ENCODE measurements at places on chromosomes 12 and 14.

GRCh38 chr12:9049520-9050133 lies 60.3 kb downstream of the KLRG1 start:
- no peak for DNase-seq

DNA sequence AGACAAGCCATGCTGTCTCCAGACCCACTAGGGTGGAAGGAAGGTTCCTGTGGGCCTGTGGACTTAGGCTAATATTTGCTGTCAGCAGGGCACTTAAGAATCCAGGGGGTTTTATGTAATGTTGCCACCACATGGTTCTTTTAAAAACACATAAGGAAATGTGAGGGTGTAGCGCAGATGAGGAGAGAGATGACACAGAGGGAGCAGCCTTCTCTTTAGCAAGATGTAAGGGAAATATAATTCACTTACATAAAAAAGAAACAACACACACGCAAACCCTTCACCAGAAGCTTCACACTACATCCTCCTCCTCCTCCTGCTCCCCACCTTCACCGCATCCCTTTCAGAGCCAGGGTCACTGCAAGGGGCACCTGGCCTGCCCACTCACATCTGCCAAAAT lies 4.9 kb upstream of the PIP4K2C start:
- DNase-seq: no peak

DNA sequence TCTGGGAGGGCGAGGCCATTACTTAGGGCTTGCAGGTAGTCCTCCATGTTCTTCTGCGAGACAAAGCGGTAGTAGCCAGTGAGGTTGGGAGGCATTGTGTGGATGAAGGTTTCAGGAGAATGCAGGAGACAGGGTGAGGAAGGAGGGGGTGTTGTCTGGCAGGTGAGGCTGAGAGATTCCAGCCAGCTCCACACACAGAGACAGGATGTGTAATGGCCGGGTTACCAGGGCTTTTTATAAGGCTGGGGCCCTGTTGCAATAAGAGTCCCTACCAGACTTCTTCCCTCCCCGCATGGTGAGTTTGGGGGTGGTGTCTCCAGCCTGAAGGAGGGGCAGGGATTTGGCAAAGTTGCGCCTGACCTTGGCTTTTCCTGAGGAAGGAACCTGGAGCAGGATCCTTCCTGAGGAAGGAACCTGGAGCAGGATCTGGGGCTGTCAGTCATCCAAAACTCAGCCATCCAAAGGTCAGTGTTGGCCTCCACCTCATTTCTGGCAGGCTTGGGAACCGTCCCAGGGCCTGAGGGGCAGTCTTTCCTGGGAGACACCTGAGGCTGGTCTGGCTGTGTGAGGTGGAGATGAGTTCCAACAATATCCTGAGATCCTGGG lies at the start of gene RBP5:
Gene RBP5, minus strand, starts transcription at position 209 of the 606 bp plus-strand sequence. Its CDS starts 114 bp downstream, at position 95.
- no peak for DNase-seq

DNA sequence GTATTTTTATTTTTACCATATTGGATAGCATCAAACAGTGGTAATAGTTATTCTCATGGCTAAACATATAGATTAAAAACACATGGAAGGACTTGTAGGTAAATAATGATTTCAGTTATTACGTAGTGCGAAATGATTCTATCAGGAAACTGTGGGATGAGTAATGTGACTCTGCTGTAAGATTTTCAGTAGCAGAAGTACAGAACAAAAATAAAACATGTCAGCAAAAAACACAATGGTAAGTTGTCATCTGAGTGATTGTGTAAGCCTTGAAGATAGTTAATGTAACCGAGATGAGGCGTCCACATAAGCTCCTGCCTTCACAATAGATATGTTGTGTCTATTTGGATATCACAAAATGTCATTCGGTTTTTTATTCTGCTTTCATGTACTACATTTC lies 99.8 kb downstream of the BORCS5 start:
- DNase-seq: no peak

DNA sequence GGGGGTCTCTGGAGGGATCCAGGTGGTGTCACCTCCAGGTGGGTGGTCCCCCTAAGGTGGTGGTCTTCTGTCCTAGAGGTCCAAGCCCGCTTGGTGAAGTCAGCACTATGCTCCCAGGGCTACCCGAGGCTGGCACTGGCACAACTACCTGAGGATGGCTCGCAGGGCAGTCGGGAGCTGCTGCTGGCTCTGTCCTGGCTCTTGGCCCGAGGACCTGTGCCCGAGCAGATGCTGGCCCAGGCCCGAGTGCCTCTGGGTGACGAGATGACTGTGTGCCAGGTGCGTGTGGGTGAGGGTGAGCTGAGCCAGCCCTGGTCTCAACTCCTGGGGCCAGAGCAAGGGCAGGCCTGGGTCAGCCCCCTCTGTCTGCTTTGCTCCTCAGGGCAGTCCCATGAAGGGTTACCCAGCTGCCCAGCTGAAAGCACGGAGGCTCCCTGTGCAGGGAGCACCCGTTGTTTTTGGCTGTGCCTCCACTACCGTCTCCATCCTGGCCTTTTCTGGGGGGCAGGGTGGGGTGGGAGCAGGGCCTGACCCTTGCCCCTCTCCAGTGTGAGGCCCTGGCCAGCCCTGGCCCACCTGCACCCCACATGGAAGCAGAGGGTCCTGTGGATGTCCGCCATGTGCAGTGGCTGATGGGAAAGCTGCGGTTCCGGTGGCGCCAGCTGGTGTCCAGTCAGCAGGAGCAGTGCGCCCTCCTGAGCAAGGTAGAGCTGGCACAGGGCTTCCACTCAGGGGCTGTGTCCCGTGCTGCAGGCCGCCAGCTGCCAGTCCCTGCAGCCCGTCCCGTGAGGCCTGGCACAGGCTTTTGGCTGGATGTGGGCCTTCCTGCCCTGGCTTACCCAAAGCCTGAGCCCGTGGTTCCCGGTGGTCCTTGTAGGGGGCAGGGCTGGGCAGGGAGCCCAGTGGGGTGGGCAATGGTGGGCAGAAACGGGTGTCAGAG lies 1.3 kb downstream of the TEDC1 start:
- no peak for DNase-seq

DNA sequence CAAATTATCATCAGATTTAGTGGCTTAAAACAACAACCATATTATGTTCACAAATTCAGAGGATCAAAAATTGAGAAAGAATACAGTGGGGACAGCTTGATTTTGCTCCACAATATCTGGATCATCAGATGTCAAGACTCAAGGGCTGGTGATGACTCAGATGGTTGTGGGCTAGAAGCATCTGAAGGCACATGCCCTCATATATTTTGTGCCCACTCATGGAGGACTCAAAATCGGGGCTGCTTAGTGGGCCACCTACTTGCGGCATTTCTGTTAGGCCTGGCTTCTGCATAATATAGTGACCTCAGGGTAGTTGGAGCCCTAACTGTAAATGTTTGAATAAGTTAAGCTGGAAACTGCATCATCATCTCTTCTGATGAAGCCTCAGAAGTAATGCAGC lies 584.5 kb downstream of the SLC16A7 start:
- no peak for DNase-seq

DNA sequence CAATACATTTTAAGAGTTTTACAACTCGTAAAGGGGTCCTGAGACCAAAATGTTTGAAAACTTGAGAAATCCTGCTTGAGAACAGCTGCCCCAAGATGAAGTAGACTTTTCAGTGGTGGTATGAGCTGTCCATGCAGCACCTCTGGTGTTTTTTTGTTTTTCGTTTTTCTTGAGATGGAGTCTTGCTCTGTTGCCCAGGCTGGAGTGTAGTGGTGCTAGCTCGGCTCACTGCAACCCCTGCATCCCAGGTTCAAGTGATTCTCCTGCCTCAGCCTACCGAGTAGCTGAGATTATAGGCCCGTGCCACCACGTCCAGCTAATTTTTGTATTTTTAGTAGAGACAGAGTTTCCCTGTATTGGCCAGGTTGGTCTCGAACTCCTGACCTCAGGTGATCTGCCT lies 5.5 kb downstream of the PAPOLA start:
- DNase-seq: no peak

GRCh38 chr14:57389646-57390036 lies 745 bp upstream of the NAA30 start:
- no peak for DNase-seq

- no peak for DNase-seq
Measured at GRCh38 chr14:67485501-67486095, 2.9 kb downstream of the TMEM229B start.

- DNase-seq: no peak
Measured at GRCh38 chr12:113239288-113239771, 18.1 kb downstream of the TPCN1 start.

- no peak for DNase-seq
Measured at GRCh38 chr14:74698465-74698864, 14.4 kb downstream of the AREL1 start.

DNA sequence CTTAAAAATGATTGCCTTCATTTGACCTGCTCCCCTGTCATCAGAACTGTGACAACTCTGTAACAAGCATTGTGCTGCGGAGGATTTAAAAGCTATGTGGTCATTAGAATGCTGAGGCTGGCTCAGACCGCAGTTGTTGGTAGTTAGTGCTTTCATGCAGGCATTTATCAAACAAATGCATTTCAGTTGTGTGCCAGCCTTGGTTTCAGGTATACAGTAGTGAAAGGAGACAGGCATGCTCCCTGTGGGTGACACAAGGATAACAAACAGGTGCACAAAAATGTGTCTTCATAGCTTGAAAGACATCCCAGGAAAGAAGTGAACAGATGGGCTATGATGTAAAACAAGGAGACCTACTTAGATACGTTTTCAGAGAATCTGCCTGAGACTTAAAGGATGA lies 60.6 kb downstream of the MARK3 start:
- DNase-seq: no peak

DNA sequence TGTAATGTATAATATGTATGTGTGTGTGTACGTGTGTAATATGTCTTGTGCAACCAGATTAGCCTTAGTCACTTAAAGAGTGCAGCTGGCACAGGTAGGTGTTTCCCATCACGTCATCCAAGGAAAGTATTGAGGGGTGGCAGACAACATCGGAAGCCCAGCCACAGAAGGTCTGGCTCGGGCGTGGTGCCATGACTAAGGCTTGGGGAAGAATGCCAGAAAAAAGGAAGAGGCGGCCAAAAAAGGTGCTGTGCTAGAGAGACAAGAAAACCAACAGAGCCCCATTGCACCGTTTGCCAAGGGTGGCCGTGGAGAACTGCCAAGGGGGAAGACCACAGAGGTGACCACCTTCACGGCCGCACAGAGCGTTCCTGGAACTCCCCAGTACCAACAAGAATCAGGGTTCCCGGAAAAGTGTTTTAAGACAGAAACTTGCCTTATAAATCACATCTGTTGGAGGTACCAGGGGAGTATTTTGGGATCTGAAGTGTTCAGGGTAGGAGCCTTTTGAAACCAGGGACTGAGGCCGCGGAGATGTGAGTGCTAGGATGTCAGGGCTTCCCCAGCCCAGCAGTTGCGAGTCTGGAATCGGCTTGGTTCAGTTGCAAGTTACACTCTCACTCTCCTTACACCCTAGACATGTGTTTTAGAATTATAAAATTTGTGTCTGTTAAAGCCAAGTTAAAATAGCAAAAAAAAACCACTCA lies 131.2 kb upstream of the DYRK2 start:
- no peak for DNase-seq

GRCh38 chr12:52015532-52016041 lies 8.8 kb downstream of the TAMALIN start:
- DNase-seq: no peak

DNA sequence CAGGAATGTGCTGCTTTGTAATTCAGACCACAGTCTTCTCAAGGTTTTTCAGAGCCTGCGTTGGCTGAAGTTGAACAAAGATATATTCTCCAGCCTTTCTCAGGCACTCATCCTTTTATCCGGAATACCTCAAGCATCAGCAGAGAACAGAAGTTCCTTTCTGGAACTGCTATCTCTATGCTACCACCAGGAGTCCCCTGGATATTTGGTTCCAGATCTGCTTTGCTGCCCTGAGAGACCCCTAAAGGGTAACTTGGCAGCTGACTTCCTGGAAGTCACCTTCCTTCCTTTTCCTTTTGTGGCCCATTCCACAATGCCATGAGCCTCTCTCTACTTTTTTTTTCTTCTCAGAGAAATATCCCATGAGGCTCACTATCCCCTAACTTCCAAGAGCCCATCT lies 188.2 kb downstream of the PLCZ1 start:
- DNase-seq: no peak

DNA sequence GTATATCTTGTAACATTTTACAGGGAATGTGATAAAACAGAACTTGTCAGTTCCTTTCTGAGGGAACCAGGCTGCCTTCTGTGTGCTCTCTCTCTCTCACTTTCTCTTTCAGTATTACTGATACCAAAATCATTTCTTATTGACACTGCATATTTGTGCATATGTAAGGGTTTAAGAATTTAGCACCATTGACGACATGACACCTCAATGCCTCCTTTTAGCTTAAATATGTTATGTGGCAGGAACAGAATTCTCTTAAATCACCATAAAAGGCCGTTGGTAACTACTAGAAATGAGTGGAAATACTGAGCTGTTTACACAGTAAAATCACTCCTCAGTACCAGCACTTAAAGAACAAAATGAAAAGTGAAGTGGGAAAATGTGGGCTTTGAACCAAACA lies 457.7 kb upstream of the SYT1 start:
- DNase-seq: peak; percentile 66

GRCh38 chr14:101004954-101005353 lies 101.4 kb upstream of the RTL1 start:
- no peak for DNase-seq

DNA sequence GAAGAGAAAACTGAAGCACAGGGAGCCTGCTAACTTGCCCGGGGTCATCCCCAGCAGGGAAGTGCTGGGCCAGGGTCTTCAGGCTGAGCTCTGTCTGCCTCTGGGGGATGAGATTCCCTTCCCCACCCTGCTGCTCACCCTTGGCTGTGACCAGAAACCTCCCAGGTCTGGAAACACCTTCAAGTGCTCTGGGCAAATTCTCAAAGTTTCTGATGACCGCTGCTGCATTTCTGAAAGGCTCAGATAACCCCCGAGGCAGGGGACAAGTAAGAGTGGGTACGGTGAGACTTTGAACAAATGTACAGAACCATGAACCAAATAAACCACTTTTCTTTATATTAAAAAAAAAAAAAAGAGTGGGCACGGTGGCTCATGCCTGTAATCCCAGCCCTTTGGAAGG lies 41.3 kb downstream of the LTBP2 start:
- no peak for DNase-seq

DNA sequence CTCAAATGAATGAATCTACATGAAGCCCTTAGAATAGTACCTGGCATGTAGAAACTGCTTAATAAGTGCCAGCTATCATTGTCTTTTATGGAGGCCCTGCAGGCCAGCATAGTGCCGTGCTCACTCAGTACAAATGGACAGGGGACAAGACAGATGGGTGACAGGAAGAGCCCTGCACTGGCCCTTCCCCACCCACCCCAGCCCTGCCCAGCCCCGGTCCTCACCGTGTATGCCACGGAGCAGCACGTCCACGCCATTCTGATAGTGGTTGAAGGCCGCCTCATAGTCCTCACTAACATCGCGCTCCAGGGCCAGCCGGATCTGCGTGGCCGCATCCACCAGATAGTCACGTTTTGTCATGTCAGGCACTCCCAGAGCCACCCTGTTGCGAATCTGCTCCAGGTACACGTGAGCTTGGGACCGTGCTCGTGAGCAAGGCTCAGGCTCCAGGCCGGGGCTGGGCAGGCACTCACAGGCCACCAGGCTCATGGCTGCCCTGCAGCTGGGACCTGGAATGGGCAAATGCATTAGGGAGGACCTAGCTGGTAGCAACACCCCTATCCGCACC lies 1.9 kb downstream of the RPS6KL1 start:
- no peak for DNase-seq

All from SHP77 treated with DMSO at 0.1 percent for 48 hours (cell line).